ENCODE measurements at places on chromosomes 12 and 14. TPM values are rescaled to one million over a fixed set of nuclear protein-coding genes. Genes with fewer than 3 reads are reported as not detected.
A peak's percentile ranks its signal among the peaks of the same experiment; 100 is the strongest.

- no peak for DNase-seq
These were observed 266.2 kb downstream of the TMTC2 start for GRCh38 chr12:82952946-82953345.

GRCh38 chr14:25520821-25521220 is 470.9 kb upstream of the STXBP6 start:
- DNase-seq: no peak

DNA sequence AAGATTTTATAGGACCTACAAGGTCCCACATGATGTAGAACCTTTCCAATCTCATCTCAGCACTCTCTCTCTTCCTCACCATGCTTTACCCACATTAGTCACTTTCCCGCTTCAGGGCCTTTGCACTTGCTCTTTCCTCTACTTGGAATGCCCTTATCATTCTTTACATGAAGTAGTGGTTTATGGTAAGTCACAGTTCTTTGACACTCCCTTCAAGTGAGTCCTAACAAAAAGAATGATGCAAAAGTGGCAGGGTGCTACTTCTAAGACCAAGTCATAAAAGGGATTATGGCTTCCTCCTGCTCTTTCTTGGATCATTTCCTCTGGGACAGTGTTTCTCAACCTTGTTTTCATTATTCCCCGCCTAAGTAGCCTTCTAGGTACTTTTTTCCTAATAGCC is 13.1 kb downstream of the TMBIM4 start:
- DNase-seq: no peak

DNA sequence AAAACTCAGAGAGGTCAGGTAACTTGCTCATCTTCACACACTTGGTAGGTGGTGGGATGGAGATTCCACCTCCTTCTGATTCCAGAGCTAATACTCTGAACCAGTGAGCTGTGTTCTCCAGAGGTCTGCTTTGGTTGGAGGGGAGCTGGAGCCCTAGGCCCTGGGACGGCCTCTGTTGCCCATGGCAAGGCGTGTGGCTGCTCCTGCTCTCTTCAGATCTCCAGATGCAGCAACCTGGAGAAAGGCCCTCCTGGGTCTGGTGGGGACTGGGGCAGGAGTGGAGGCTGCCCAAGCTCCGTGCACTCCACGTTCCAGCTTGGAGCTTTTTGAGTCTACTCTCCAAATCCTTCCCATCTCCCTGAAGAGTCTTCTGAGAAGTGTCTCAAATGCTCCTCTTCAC is 10.7 kb downstream of the CCND2 start:
- no peak for DNase-seq

DNA sequence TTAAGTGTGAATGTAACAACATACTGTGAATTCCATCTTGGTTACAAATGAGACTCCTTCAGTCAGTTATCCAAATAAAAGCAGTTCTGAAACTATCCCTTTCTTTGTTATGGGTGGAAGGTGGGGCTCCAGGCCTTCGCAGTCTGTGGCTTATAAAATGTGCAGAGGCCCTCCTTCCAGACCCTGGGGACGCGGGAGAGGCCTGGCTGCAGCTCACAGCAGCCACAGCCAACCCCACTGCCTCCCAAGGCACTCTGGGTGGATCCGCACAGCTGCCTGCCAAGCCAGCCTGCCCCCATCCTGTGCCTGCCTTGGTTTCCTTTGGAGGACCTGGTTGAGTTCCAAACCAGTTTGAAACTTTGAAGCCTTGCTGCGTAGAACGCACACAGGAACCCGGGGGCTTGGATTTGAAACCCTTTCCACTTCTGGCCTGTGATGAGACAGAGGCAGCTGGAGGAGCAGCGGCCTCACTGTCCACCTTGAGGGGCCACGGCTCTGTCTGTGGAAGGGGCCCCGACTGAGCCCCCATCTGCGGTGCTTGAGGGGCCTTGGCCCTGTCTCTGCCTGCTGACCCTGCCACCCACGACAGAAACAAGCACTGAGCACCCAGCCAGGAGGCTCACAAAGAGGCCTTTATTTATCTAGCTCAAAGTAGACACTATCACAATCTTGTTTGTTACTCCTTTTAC is 30.4 kb downstream of the CCNK start:
- no peak for DNase-seq

Gene LRRIQ1
- total RNA-seq: not detected

Gene ESR2
- not detected for total RNA-seq

DNA sequence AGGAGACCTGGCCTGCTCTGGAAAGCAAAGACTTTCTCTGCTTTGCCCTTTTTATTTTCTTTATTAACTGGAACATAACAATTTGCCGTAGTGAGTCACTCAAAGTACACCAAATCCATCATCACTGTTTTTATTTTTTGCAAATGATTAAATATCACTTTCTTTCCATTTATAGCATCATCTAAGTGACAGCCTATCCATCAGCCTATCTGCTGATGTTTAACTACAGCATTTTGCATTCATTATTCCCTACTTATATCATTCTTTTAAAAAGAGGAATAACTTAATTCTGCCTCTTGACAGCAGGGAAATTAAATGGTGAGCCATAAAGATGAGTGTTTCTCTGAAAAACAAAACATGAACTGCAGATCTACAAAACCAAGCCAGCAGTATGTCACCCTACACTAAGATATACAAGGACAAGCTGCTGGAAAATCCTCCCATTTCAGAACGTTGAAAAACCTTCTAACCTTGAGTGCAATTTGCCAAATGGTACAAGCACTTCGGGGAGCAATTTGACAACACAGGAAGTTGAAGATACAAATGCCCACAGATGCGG is 821.3 kb upstream of the TMEM132C start:
- no peak for DNase-seq

Gene MMP14
- 265 TPM for total RNA-seq

- no peak for DNase-seq
These were observed 1.6 kb downstream of the SERPINA5 start for GRCh38 chr14:94582851-94583250.

Gene NABP2
- total RNA-seq: 44.1 TPM

DNA sequence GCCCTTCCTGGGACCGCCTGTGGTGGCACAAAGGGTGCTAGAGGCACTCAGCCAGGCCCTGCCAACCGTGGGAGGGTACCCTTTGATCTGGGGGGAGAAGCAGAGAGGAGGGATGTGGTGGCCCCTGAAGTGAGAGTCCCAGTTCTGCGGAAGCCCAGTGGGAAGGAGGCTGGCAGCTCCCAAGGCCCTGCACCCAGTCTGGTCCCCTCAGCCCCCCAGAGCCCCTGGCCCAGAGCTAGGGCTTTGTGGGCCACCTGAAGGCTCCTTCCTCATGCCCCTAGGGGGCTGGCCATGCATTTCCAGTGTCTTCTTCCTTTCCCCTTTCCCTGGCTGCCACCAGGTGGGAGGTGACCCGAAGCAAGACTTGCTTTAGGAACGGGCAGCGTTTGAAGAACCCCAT is 44.3 kb downstream of the PLEKHG3 start:
- no peak for DNase-seq

- DNase-seq: no peak
These were observed 148.2 kb downstream of the ADGRD1 start for GRCh38 chr12:131101703-131102492.

- DNase-seq: no peak
These were observed 419.9 kb downstream of the LRIG3 start for GRCh38 chr12:58500399-58500798.

DNA sequence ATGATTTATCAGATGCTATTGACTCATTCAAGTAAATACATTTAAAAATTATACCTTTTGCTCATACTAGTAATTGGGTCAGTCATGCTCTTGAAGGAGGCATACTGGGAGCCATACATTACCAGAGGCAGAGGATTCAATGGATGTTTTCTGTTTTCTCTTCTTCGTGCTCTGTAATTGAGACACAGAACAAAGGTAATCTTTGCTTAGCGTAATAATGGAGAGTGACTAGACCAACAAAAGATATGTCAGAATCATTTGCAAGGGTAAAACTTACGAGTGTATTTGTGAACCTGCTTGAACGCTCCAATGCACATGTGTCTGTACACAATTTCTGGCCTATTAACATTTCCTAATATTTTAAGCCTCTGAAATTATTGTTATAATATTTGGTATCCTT is 296.4 kb downstream of the FOXG1 start:
- no peak for DNase-seq

DNA sequence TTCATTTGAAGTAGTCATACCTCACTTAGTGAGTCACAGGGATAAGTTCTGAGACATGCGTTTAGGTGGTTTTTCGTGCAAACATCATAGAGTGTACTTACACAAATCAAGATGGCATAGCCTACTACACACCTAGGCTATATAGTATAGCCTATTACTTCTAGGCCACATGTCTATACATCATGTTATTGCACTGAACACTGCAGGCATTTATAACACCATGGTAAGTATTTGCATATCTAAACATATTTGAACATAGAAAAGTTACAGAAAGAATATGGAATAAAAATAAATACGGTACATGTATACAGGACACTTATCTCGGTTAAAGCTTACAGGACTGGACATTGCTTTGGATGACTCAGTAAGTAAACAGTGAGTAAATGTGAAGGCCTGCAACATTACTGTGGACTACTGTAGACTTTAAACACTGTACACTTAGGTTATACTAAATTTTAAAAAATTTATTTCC is 670.6 kb downstream of the SLC16A7 start:
- peak; percentile 74 for DNase-seq

Gene C12orf54
- total RNA-seq: not detected

DNA sequence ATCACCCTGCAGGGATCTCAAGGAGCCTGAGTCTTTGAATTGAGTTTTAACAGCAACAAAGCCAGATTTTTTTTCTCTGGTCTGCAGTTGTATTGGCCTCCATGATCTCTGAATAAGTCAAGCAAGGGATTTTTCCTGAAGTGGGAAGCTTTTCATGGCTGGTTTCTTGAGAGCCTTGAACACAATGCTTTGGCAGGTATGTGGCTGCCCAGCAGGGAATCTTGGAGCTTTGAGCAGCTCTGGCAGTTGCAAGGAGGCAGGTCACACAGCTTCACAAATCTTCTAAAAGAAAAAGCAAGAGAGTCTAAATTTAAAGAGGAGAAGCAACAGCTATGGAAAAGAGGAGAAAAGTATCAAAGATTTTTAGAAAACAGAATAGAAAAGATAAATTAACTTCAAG is 60.1 kb downstream of the RPS29 start:
- DNase-seq: no peak

DNA sequence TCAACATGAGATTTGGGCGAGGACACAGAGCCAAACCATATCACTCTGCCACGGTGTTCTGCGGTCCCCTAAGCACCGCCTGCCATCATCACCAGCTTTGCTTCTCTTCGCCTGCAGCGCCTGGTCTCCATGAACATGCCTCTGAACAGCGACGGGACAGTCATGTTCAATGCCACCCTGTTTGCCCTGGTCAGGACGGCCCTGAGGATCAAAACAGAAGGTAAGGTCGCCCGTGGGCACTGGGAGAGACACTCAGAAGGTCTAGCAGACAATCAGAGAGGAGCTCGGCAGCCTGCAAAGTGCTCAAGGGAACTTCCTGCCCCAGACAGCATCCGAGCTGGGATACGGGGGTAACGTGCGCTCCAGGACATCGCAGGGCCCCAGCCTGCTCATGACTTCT is 126.0 kb upstream of the FKBP4 start:
- DNase-seq: no peak

GRCh38 chr14:41558490-41558889 is 48.2 kb upstream of the LRFN5 start:
- no peak for DNase-seq

DNA sequence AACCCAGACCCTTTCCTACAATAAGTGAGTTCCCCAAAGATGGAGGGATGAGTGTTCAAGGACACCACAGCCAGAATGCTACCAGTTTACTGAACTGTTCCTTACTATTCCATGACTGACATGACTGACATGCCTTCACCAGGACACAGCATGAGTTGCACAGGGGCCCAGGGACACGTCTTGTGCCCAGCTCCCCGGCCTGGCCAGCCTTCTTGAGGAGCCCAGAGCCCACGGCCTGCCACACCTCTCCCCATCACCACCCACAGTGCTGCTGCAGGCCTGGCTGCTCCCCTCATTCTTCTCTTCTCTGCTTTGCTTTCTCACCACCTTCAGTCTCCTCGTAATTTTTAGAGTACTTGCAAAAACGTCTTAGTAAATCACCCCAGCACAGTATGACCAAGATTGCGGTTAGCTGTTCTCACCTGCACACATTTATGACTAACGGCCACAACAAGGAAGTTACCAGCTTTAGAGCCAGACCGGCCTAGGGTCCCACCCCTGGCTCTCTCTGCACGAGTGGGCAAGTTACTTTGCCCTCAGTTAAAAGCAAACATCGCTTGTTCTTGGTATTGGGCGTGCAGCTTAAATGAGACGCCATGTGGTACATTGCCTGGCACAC is 18.5 kb downstream of the PPP2R5E start:
- no peak for DNase-seq

DNA sequence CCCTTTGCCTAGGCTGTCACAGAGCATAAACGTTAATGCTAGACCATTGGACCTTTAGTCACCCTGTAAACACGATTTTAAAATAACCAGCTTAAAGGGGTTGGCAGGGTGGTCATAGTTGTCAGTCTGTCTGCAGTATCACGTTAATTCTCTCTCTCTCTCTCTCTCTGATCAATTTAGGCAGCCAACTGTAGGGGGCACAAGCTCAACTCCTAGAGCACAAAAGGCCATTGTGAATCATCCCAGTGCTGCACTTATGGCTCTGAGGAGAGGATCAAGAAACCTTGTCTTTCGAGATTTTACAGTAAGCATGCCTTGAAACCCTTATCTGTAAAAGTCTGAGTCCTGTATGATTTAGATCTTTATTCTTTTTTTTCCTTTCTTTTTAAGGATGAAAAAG is 97.1 kb downstream of the SCAF11 start:
- no peak for DNase-seq

Gene UNC79
- not detected for total RNA-seq

- DNase-seq: no peak
These were observed 190.5 kb downstream of the BMP4 start for GRCh38 chr14:53766106-53766505.

DNA sequence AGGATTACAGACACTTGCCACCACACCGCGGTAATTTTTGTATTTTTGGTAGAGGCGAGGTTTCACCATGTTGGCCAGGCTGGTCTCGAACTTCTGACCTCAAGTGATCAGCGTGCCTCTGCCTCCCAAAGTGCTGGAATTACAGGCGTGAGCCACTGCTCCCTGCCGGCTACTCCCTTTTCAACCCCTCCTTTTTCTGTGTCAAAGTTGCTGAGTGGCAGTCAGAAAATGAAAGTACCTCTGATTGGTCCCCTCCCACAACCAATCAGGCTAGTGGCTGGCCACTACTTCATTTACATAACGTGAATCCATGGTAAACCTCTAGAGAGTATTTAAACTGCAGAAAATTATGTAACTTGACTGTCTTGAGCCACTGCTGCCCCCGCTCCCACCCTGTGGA is 5.9 kb downstream of the RESF1 start:
- DNase-seq: no peak

- DNase-seq: peak; percentile 57
These were observed 13.5 kb upstream of the SCFD1 start for GRCh38 chr14:30608533-30609006.

Gene KLRC1
- not detected for total RNA-seq

Gene SLC6A12
- 0.21 TPM for total RNA-seq

Gene ERP27
- not detected for total RNA-seq

DNA sequence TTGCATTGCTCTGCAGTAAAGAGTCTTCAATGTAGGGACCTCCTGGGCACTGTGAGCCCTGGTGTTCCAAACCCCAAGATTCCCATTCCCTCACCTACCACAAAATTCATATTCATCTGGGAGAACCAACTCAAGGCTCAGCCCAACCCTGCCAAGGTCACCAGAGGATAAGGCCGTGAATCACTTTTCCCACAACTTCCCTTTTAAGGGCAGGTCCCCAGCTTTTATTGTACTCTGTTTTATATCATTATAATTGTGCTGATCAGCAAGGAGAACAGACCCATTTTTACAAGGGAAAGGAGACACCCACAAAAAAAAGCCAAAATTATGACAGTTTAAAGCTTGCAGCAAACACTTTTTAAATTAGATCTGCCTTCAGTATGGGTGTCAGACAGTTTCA is 363.0 kb upstream of the FKBP4 start:
- no peak for DNase-seq
